Renal cortical epithelial cell (primary cell): ENCODE measurements at places on chromosomes 6 and 20. TPM values are rescaled to one million over a fixed set of nuclear protein-coding genes. Genes with fewer than 3 reads are reported as not detected.
A peak's percentile ranks its signal among the peaks of the same experiment; 100 is the strongest.

GRCh38 chr20:8244637-8245036 is 112.6 kb downstream of the PLCB1 start:
- peak; percentile 47 for DNase-seq

- no peak for DNase-seq
These were observed 1.9 kb downstream of the BLCAP start for GRCh38 chr20:37525810-37526209.

Gene BMP2
- 16.7 and 17.2 TPM in 2 replicates for total RNA-seq

Gene PHACTR3
- total RNA-seq, result 0.52 and 1.6 TPM in 2 replicates

Gene TNFRSF21
- 31.2 and 38.2 TPM in 2 replicates for total RNA-seq

Gene TPMT
- 21.5 and 28.1 TPM in 2 replicates for total RNA-seq
